ENCODE measurements at places on chromosomes 16 and 17.
A peak's percentile ranks its signal among the peaks of the same experiment; 100 is the strongest.

DNA sequence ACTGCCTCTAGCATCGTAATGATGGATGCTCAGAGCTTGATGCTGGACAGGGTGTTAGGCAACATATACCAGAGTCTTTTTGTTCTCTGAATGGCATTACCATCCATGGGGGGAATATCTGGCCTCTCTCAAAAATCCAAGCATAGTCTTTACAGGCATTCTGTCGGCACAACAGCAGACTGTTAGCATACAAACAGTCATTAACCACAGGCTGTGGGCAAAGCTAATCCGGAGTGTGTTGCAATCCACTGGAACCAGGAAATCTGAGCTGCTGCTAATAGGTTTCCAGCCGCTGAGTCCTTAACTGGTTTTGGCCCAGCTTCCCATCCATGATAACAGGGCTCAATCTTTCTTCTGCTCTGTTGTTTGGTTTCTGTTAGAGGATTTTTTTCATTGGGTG lies 371.9 kb downstream of the HS3ST3B1 start:
- H3K4me1 ChIP-seq, result no peaks in the 10 kb centered on the region
- no peak for DNase-seq
- no peaks in the 10 kb centered on the region for H3K36me3 ChIP-seq
- H3K4me3 ChIP-seq, result no peak overlapping the region
- no peak overlapping the region for H3K27ac ChIP-seq

- no peak overlapping the region for H3K4me3 ChIP-seq
- no peaks in the 10 kb centered on the region for H3K36me3 ChIP-seq
- H3K27ac ChIP-seq, result peak overlapping the region; percentile 57
- H3K4me1 ChIP-seq, result peaks cover 17% of the 10 kb centered on the region
- H3K27me3 ChIP-seq, result no peaks in the 10 kb centered on the region
Measured at GRCh38 chr17:29177541-29177870, 2.7 kb downstream of the MYO18A start.

DNA sequence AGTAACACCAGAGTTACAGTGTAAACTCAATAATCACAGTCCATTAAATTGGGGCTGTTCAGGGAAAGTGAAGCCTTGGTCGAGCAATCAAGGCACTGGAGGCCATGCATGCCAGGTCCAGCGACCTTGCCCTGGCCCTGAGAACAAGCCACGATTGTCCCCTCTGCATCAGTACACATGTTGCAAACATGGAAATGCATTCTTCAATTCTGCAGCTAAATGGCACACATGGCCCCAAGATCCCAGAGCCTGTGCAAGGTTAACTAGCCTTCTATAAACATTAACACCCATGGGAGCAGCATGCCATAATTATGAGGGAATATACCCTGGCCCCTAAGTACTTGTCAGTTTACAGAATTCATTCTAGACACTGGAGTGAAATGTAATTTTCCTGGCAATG lies 204.7 kb downstream of the HS3ST3B1 start:
- no peak for DNase-seq
- H3K36me3 ChIP-seq, result no peaks in the 10 kb centered on the region
- H3K4me1 ChIP-seq, result no peaks in the 10 kb centered on the region
- H3K27ac ChIP-seq, result no peak overlapping the region
- H3K27me3 ChIP-seq, result no peaks in the 10 kb centered on the region

DNA sequence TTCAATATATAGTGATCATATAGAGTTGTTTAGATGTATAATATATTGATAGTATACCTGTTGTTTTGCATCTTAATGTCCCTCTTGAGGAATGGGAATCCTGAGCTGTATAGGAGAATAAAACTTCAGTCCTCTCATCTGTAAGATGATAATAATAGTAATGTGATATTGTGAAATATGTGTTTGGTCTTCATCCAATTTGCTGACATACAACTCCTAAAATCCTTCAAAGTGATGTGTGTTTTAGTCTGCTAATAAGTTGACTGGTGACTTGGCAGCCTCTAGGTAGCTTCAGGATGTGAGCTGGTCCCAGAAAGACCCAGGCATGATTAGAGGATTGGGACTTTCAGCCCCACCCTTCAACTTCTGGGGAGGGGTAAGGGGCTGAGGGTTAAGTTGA lies 22.8 kb upstream of the NFAT5 start:
- no peak overlapping the region for H3K4me3 ChIP-seq
- no peak for DNase-seq
- no peaks in the 10 kb centered on the region for H3K36me3 ChIP-seq
- H3K4me1 ChIP-seq, result no peaks in the 10 kb centered on the region
- no peaks in the 10 kb centered on the region for H3K27me3 ChIP-seq

DNA sequence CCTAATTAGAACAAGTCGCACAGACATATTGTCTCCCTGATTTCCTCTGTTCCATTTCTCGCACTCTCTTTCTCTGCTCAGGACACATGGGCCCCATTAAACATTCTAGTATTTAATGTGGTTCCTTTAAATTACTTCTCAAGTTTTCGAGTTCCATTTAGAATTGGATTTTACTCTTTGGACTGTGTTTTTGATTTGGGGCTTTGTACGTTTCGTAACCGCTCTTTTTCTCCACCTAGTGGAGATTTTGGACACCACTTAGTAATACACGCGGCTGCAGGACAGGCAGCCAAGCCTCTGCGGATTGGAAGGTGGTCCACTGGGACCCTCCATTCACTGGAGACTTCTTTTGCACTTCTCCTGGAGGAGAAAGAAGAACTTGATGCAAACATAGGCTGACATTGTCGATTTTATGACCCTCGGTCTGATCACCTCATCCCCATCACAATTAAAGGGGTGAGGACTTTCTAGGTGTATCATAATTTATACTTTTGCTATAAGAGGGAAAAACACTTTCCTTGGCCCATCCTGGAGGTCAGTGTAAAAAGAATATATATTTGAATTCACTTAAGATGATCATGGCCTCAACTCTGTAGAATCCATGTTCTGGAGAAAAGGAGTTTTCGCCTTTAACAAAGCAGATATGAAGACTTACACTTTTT lies 85.7 kb downstream of the NOG start:
- peaks cover 25% of the 10 kb centered on the region for H3K4me1 ChIP-seq
- peak overlapping the region; percentile 1 for H3K4me3 ChIP-seq
- H3K27me3 ChIP-seq, result peaks cover 31% of the 10 kb centered on the region
- H3K27ac ChIP-seq, result no peak overlapping the region

- H3K4me3 ChIP-seq, result no peak overlapping the region
- no peaks in the 10 kb centered on the region for H3K4me1 ChIP-seq
- H3K27ac ChIP-seq, result no peak overlapping the region
Measured at GRCh38 chr17:1068356-1068755, 71.4 kb downstream of the TIMM22 start.
